ENCODE measurements at places on chromosomes 7 and 10. TPM values are rescaled to one million over a fixed set of nuclear protein-coding genes. Genes with fewer than 3 reads are reported as not detected.

CACNA2D1 gene
- 38.5 TPM for total RNA-seq

ACTR3C gene
- total RNA-seq, result 2.9 TPM

H2BK1 gene
- not detected for total RNA-seq

PNLIP gene
- not detected for total RNA-seq

CCDC71L gene
- 5.5 TPM for total RNA-seq

ZNF727 gene
- 1.8 TPM for total RNA-seq

NCF1 gene
- total RNA-seq, result 6.0 TPM

PAOX gene
- 3.4 TPM for total RNA-seq

PRKCQ gene
- 0.30 TPM for total RNA-seq

HABP2 gene
- 0.24 TPM for total RNA-seq

IL15RA gene
- 8.2 TPM for total RNA-seq

SPDYE18 gene
- 0.22 TPM for total RNA-seq

CADPS2 gene
- 20.3 TPM for total RNA-seq

CFAP46 gene
- total RNA-seq, result 1.9 TPM

C10orf67 gene
- total RNA-seq, result 0.54 TPM

RAB19 gene
- total RNA-seq, result not detected

CALD1 gene
- 86.1 TPM for total RNA-seq

SCART1 gene
- 0.51 TPM for total RNA-seq

LIPF gene
- total RNA-seq, result not detected

CRHR2 gene
- total RNA-seq, result 0.24 TPM

ANKRD26 gene
- 10.5 TPM for total RNA-seq

PNLIPRP3 gene
- not detected for total RNA-seq

STEAP1 gene
- total RNA-seq, result 1.2 TPM

SHOC2 gene
- 40.8 TPM for total RNA-seq

PROSER2 gene
- 0.97 TPM for total RNA-seq

FEZF1 gene
- not detected for total RNA-seq

SUN3 gene
- total RNA-seq, result not detected

MRPS24 gene
- 200 TPM for total RNA-seq

IL2RA gene
- total RNA-seq, result 2.3 TPM

SPDYE3 gene
- total RNA-seq, result not detected

PARD3 gene
- 33.5 TPM for total RNA-seq

CFAP58 gene
- 2.2 TPM for total RNA-seq

LRRC18 gene
- total RNA-seq, result not detected

OPN1SW gene
- not detected for total RNA-seq
